ENCODE measurements at places on chromosomes 6 and 20. TPM values are rescaled to one million over a fixed set of nuclear protein-coding genes. Genes with fewer than 3 reads are reported as not detected.

The NMBR gene
- polyA plus RNA-seq = not detected

The GPLD1 gene
- 6.0 TPM for polyA plus RNA-seq

The C4A gene
- 478 TPM for polyA plus RNA-seq

The ECT2L gene
- polyA plus RNA-seq = 0.05 TPM

The CRISP3 gene
- not detected for polyA plus RNA-seq

The GPR63 gene
- 0.01 TPM for polyA plus RNA-seq

The FGD2 gene
- polyA plus RNA-seq = not detected

The COL9A1 gene
- 0.04 TPM for polyA plus RNA-seq

The KCNQ2 gene
- not detected for polyA plus RNA-seq

The LY6G6F gene
- polyA plus RNA-seq = not detected

The CST7 gene
- not detected for polyA plus RNA-seq

The LCA5 gene
- polyA plus RNA-seq = 0.84 TPM

The B3GAT2 gene
- 0.01 TPM for polyA plus RNA-seq

The GNAS gene
- 1,008 TPM for polyA plus RNA-seq

The F13A1 gene
- not detected for polyA plus RNA-seq

The RPL10A gene
- 2,726 TPM for polyA plus RNA-seq

The MRPS18A gene
- 87.8 TPM for polyA plus RNA-seq

The AIF1 gene
- 1.4 TPM for polyA plus RNA-seq

The EFCAB8 gene
- not detected for polyA plus RNA-seq

The WFDC13 gene
- polyA plus RNA-seq = not detected

The SLC17A9 gene
- 280 TPM for polyA plus RNA-seq

The RGS17 gene
- polyA plus RNA-seq = not detected

Data from HepG2 (cell line).